ENCODE measurements at places on chromosomes 1 and 21. TPM values are rescaled to one million over a fixed set of nuclear protein-coding genes. Genes with fewer than 3 reads are reported as not detected.

The ZDHHC18 gene
- total RNA-seq = 25.8 TPM

The OLIG2 gene
- total RNA-seq = not detected

DNA sequence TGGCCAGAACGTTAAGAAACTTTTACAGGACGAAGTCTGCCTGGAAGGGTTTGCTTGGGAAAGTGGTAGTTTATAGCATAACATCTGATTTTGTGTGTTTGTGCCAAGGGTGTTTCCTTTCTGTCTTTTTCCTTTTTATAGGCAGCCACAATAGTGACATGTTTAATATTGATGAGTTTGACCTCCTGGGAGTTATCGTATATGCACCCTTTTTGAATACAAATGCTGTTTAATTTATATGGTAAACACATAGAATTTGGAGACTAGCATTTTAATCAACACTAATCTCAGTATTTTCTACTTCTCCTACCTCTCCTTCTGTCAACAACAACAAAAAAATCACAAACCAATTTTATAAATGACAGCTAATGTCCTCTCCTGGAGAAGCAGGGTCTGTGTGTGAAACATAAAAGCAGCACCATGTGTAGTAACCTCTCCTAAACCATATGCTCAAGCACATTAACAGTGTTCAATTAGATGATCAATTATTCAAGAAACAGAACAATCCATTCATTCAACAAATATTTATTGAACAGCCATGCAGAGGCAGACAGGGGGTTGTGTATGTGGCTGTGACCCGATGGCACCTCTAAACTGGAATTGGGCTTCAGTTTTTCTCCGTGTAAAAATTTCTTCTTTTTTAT, 604 bp upstream of the FMN2 start:
- H3K4me3 ChIP-seq = no peak overlapping the region
- no peaks in the 10 kb centered on the region for H3K36me3 ChIP-seq
- no peaks in the 10 kb centered on the region for H3K4me1 ChIP-seq
- DNase-seq = no peak

DNA sequence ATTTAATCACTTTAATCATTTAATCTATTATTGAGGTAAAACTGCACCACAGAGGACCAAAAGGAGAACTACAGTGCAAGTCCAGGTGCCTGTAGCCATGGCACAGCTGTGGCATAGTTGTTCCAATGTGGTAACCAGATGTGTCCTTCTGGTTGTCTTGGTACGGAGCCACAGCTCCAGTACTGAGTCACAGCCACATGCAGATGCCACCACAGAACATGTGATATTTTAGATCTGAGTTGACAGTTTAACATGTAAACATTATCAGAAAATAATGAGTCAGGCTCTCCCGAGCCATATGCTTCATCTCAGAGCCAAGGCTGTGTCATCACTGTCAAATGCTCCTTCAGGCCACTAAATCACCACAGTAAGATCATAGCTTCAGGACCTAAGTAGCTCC, 56.4 kb upstream of the RGS7 start:
- no peaks in the 10 kb centered on the region for H3K27me3 ChIP-seq
- H3K4me3 ChIP-seq = no peak overlapping the region
- no peaks in the 10 kb centered on the region for H3K4me1 ChIP-seq
- no peak overlapping the region for H3K27ac ChIP-seq
- H3K36me3 ChIP-seq = no peaks in the 10 kb centered on the region
- DNase-seq = no peak

- H3K36me3 ChIP-seq = no peaks in the 10 kb centered on the region
- H3K4me3 ChIP-seq = no peak overlapping the region
- no peaks in the 10 kb centered on the region for H3K27me3 ChIP-seq
- no peaks in the 10 kb centered on the region for H3K4me1 ChIP-seq
- no peak overlapping the region for H3K27ac ChIP-seq
Measured at GRCh38 chr1:215132156-215132555, 49.6 kb downstream of the KCNK2 start.

DNA sequence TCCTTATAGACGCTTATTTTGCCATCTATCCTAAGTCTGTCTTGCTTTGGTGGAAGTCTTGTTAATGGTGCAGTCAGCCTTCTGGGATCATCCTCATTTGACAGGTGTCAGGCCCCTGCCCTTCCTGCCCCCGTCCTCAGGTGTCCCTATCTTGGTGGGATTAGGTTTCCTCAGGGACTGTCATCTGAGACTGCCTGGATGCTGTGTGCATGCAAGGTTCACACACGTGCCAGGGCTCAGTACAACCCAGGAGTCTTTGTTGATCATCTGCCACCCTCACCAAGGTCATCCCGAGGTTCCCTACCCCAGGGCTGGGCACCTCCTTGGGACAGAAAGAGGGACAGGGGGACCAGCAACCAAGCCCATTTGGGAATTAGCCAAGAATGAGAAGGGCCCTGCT, 18.0 kb downstream of the PADI2 start:
- H3K27me3 ChIP-seq = no peaks in the 10 kb centered on the region
- DNase-seq = no peak
- H3K4me1 ChIP-seq = no peaks in the 10 kb centered on the region

The ZNF648 gene
- total RNA-seq = not detected

- H3K27ac ChIP-seq = no peak overlapping the region
- H3K4me1 ChIP-seq = no peaks in the 10 kb centered on the region
- no peaks in the 10 kb centered on the region for H3K27me3 ChIP-seq
- no peak overlapping the region for H3K4me3 ChIP-seq
Measured at GRCh38 chr1:24294228-24294672, 24.9 kb upstream of the GRHL3 start.

The GABRD gene
- not detected for total RNA-seq

DNA sequence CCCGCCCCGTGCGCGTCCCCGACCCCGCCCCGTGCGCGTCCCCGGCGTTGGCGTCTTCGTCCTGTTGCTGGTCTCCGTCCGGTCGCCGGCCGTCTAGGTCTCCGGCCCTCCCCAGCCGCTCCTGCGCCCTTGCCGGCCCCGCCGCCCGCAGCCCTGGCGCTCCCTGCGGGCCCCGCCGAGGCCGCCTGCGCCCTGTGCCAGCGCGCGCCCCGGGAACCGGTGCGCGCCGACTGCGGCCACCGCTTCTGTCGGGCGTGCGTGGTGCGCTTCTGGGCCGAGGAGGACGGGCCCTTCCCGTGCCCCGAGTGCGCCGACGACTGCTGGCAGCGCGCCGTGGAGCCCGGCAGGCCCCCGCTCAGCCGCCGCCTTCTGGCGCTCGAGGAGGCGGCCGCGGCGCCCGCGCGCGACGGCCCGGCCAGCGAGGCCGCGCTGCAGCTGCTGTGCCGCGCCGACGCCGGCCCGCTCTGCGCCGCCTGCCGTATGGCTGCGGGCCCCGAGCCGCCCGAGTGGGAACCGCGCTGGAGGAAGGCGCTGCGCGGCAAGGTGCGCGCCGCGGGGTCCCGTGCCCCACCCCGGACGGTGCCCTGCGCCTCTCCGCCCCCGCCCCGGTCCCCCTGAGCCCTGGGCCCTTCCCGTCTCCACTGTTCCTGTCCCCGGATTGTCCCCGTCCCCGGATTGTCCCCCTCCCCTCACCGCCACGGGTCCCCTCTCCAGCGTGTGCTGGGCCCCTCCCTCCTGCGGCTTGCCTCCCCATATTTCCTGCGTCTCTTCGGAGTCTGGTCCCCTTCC, at the start of gene RNF187:
Gene RNF187, plus strand, starts transcription at position 47 of the 789 bp plus-strand sequence.
- no peak for DNase-seq
- no peaks in the 10 kb centered on the region for H3K27me3 ChIP-seq
- peak within 1 kb of the TSS; percentile 100 for H3K27ac ChIP-seq
- H3K4me3 ChIP-seq = peak within 1 kb of the TSS; percentile 98
- no peaks in the 10 kb centered on the region for H3K36me3 ChIP-seq
- peaks cover 14% of the 10 kb centered on the region for H3K4me1 ChIP-seq

DNA sequence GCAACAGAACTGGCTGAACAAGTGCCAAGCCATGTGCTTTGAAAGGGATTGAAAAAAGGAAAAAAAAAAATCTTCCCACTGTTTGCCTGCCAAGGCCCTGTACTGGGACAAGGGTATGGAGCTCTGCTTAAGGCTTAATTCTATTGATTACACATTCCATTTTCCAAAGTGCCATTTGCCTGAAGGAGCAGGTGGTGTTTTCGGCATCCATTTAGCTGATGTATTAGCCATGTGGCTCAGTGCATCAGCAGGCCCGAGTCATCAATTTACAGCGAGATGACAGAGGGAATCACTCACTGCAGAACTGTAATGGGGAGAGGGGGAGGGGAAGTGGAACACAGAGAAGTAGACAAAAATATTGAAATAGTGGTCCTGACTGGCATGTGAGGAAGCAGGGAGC, 144.2 kb upstream of the BEND5 start:
- peaks cover 6% of the 10 kb centered on the region for H3K4me1 ChIP-seq
- no peaks in the 10 kb centered on the region for H3K36me3 ChIP-seq
- H3K27me3 ChIP-seq = no peaks in the 10 kb centered on the region
- H3K27ac ChIP-seq = no peak overlapping the region
- DNase-seq = no peak
- no peak overlapping the region for H3K4me3 ChIP-seq

GRCh38 chr1:15513919-15514318, 10.1 kb downstream of the CASP9 start:
- no peak overlapping the region for H3K27ac ChIP-seq
- no peak overlapping the region for H3K4me3 ChIP-seq
- H3K4me1 ChIP-seq = peaks cover 10% of the 10 kb centered on the region
- no peak for DNase-seq

The IVL gene
- not detected for total RNA-seq

The DENND2C gene
- total RNA-seq = 0.87 TPM

GRCh38 chr1:201288765-201289164, 5.5 kb downstream of the PKP1 start:
- no peaks in the 10 kb centered on the region for H3K27me3 ChIP-seq
- no peak for DNase-seq
- no peak overlapping the region for H3K27ac ChIP-seq
- no peaks in the 10 kb centered on the region for H3K36me3 ChIP-seq
- no peak overlapping the region for H3K4me3 ChIP-seq

GRCh38 chr1:88730132-88730675, 46.1 kb downstream of the PKN2 start:
- no peak for DNase-seq
- peaks cover 7% of the 10 kb centered on the region for H3K36me3 ChIP-seq
- peaks cover 6% of the 10 kb centered on the region for H3K4me1 ChIP-seq
- no peak overlapping the region for H3K27ac ChIP-seq
- no peaks in the 10 kb centered on the region for H3K27me3 ChIP-seq

GRCh38 chr21:38984982-38985567, 179.3 kb downstream of the ETS2 start:
- H3K27me3 ChIP-seq = no peaks in the 10 kb centered on the region
- no peak overlapping the region for H3K27ac ChIP-seq
- no peaks in the 10 kb centered on the region for H3K36me3 ChIP-seq
- H3K4me3 ChIP-seq = no peak overlapping the region
- H3K4me1 ChIP-seq = peaks cover 10% of the 10 kb centered on the region
- no peak for DNase-seq

DNA sequence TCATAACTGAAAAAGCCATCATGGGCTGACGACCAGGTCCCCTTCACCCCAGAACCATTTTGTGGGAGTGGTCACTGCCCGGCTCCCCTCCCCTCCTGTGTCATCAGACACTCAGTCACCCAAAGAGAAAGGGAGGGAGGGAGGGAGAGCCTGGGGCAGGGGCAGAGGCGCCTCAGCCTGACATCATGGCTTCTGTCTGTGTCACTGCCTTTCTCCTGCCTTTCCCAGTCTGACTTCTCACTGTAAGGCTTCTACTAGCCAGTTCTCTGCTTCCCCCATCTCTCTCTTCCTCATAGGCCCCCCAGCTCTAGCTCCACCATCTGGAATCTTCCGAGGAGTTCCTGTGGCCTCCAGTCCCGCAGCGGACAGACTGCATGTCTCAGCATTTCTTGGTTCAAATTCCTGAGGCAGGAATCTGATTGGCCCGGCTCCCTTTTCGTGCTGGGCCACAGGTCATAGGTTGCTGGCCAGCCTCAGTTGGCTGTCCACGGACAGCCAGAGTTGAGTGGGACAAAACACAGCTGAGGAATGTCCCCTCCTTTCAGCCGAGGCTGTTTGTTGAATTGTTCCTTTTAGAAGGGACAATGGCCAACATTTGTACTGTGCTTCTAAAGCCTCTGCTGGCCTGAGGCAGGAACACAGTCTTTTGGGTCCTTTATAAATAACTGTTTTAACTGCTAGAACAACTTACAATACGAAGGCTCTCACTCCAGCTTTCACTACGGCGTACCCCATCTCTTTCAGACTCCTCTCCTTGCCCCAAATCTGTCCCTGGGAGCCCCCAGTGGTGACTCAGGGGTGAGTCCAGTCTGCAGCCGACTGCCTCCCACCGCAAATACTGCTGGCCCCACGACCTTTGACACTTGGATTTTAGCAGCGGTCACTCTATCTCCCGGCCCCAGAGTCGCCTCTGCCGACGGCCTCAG, 18.7 kb upstream of the KANK4 start:
- DNase-seq = no peak
- no peaks in the 10 kb centered on the region for H3K4me1 ChIP-seq
- H3K27ac ChIP-seq = no peak overlapping the region
- H3K27me3 ChIP-seq = no peaks in the 10 kb centered on the region

DNA sequence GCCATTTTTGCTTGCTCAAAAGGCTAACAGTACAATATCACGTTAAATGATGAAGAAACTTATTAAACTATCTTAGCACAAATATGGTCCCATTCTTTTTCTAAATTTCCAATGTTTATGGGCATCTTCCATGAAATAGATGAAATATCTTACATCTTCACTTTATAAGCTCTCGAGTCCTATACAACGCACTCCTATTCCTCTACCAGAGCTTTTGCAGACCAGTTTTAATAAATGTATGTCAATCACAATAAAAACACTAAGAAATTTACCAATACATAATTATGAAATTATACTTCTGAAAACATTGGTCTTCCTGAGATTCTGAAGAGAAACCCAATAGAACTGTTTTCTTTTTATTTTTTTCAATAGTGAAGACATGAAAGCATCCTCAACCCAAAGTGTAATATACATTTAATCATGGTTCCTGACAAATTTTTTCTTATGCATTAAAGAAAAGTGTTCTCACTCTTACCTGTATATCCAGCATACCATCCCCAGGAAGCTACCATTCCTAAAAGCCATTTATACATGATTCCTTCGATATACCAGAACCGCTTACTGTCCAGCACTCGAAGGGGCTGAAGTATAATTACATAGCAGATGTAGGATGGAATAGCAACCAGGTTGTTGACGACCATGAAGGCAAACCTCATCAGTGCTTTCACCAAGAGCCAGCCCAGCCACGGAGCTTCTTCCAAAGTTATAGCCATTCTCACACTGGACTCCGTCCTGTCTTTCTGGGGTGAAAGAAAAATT, 1.8 kb downstream of the LPGAT1 start:
- no peaks in the 10 kb centered on the region for H3K27me3 ChIP-seq
- H3K4me1 ChIP-seq = peaks cover 49% of the 10 kb centered on the region
- no peak overlapping the region for H3K4me3 ChIP-seq
- peaks cover 3% of the 10 kb centered on the region for H3K36me3 ChIP-seq

The GSTM5 gene
- total RNA-seq = not detected

The FCRL2 gene
- total RNA-seq = 81.0 TPM

- no peak for DNase-seq
- no peak overlapping the region for H3K27ac ChIP-seq
- H3K36me3 ChIP-seq = no peaks in the 10 kb centered on the region
- H3K4me3 ChIP-seq = no peak overlapping the region
Measured at GRCh38 chr1:198498881-198499280, 41.6 kb downstream of the ATP6V1G3 start.

GRCh38 chr1:166233750-166234366, 67.1 kb upstream of the FAM78B start:
- H3K36me3 ChIP-seq = no peaks in the 10 kb centered on the region
- H3K27me3 ChIP-seq = no peaks in the 10 kb centered on the region
- no peak overlapping the region for H3K27ac ChIP-seq
- H3K4me1 ChIP-seq = no peaks in the 10 kb centered on the region

Data from B cell (primary cell).